ENCODE measurements at places on chromosomes 7 and 10.

DNA sequence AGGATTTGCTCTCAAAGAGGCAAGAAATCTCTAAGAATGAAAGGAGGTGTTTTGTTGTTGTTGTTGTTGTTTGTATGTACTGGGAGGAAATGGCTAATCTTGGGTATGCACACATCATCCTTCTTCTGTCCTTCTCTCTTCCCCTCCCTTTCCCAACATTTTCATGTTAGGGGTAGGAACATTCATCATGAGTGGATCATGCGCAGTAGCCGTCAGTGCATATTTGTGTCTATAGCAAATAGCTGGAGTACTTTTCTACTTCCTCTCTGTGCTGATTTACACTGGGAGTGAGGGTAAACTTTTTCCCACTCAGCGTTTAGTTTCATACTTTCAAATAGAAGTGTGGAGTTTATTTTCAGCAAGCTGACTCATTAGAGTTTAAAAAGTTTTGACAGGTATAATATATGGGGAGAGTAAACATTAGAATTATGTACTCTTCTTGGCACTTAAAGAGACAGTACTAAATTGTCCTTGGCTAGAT lies 80.5 kb upstream of the PRKG1 start:
- DNase-seq: peak; percentile 86

- peak; percentile 7 for DNase-seq
Observed at GRCh38 chr7:142745091-142745635, 4.1 kb upstream of the PRSS1 start.

DNA sequence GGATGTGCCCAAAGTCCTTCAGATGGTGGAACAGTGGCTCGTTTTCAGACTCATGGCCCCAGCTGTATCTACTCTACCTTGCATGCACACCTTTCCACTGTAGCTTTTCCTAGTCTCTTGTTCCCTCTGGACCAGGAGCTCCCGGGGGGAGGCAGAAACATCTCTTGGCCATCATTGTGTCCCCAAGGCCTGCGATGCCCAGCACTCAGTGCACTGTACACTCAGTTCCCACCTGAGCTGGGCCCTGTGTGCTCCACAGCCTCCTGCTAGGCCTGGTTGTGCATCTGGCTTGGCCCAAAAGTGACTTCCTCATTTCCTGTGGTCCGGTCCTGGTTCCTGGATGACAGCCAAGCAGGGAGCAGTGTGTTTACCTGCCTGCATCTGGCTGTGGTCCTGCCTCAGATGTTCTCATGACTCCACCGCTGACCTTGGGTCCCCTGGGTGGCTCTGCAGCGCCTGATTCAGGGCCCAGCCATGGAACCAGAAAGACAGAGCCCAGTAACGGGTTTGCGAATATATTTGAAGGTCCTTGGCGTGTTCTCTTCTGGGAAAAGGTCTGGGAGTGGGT lies 9.9 kb upstream of the DOCK1 start:
- DNase-seq: no peak

DNA sequence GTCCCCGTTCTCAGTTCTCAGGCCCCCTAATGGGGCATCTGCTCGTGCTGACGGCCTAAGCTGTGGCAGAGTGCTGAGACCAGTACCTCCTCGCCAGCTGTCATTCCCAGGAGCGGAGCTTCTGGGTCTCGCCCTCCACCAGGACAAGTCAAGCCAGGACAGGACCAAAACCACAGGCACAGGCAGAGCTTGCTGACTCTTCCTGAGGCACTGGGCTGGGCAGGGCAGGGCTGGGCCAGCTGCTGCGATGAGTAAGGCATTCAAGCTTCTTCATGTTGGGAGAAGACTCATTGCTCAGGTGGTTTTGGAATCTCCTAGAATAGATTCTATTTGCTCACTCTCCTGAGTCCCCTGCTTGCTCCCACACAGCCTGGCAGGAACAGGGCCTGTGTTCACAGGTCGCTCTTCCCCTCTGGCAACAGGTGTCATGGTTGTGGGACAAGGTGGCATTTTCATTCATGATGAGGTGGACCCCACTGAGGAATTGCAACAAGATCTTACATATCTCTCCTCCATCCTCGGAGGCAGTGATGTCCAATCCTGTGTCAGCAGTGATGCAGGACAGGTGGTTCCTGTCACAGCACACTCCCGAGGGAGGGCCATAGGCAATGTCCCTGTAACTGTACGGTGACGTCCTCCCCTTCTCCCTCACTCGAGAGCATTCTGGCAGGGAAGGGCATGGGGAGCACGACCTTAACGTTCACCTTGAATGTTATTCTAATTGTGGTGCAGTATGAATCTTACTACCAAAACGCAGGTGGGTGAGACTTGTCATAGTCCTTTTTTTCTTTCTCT lies 17.0 kb upstream of the SH3PXD2A start:
- DNase-seq: peak; percentile 25

- no peak for DNase-seq
Observed at GRCh38 chr7:24466168-24466768, 107.0 kb upstream of the PALS2 start.

DNA sequence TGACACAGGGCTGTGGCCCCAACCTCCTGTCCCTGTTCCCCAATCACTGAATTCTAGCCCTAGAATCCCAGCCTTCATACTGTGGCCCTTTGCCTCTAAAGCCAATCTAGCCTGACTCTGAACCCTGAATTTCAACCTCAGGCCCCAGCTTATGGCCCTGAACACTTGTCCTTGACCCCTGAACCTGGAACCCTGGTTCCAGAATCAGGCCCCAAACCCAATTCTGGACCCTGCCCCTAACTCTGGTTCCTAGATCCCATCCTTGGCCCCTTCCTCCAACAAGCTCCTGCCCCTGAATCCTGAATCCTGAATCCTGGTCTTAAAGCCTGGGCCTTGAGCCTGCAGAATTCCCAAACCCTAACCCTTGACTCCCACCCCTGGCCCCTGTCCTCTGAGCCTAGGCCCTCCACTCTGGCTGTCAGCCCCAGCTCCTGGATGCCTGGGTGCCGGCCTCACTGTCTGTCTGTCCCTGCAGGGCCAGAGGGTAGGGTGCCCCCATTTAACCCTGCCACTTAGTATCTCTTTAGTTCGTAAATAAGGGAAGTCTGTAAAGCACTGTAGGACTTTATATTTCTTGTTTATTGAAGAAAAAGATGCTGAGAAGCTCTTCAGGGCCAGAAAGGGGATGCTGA lies 1.3 kb downstream of the INPP5A start:
- no peak for DNase-seq

GRCh38 chr7:5494320-5494682 lies 70.7 kb upstream of the TNRC18 start:
- DNase-seq: no peak

DNA sequence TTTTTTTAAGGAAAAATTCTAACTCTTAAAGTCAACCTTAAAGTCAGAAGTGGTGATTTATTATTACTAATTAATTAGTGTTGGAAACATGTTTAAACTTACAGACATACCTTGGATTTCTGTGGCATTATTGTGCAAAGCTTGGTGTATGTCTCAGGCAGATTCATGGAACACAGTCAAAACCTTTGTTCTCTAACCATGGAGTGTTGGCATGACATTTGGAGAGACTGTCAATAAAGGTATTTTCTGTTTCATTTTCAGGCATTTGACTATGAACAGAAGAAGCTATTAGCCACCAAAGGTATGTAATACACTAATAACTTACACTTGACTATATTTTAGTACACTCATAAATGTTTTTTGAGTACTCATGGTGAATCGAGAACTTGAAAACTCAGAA lies 293.7 kb downstream of the BICC1 start:
- DNase-seq: peak; percentile 49

DNA sequence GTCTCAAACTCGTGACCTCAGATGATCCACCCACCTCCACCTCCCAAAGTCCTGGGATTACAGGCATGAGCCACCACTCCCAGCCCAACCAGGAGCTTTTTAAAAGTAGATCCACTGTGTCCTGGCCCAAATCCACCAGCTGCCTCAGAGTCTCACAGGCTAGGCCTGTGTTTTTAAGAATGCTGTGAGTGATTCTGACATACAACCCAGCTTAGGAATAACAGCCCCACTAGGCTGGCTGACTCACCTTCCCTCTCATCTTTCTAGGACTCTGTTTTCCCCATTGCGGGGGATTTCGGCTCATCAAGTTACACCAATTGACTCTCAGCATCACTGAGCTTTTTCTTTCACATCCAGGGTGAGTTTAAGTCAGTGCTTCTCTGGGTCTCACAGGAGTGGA lies 207.6 kb downstream of the SKIDA1 start:
- DNase-seq: peak; percentile 84

GRCh38 chr10:28471652-28472050 lies 61.3 kb upstream of the WAC start:
- no peak for DNase-seq

GRCh38 chr10:110774069-110775019 lies 97.4 kb upstream of the PDCD4 start:
- DNase-seq: peak; percentile 65

DNA sequence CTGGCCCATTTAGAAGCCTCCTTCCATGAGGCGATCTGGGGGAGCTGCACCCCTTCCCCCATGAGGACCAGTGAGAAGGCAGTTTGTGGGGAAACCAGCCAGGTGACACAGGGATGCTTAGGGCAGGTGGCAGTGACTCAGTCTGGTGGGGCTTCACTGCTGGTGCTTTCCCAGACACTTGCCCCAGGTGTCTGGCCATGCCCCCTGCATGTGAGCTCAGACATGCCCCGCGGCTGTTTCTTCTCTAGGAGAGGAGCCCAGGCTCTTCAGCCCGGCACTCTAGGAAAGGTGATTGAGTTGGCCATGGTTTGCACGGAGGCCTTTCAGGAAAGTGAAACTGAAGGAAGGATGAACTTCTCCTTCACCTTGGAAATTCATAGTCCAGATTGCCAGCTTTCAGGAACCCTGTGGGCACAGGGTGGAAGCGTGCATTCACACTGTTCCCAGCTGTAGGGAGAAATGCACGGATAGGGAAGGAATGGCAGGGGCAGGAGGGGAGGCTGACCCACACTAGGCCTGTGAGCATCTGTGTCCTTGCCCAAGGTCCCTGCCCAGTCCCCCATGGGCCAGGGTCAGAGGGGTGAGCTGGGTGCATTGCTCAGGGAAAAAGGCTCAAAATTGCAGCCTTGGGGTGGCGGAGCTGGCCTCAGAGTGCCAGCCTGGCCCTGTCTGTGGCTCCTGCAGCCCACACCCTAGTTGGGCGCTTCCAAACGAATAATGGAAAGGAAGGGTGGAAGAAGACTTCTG lies 359.1 kb downstream of the GLRX3 start:
- no peak for DNase-seq

DNA sequence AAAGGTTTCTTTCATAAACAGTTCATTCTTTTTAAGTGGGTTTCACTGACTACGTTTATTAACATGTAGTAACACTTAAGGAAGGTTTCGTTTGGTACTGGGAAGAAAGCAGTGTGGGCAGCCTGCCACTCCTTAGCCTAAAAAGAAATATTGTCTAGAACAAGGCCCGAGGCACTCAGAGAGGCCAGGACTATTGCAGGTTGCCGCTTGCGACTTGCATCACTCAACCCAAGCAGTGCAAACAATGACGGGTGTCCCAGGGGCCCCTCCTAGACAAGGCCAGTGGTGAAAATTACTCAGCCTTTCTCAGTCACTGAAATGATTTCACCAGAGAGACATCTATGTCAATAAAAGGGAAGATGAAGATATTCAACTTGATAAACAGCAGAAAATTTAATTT lies 243.9 kb downstream of the SNX13 start:
- peak; percentile 97 for DNase-seq

DNA sequence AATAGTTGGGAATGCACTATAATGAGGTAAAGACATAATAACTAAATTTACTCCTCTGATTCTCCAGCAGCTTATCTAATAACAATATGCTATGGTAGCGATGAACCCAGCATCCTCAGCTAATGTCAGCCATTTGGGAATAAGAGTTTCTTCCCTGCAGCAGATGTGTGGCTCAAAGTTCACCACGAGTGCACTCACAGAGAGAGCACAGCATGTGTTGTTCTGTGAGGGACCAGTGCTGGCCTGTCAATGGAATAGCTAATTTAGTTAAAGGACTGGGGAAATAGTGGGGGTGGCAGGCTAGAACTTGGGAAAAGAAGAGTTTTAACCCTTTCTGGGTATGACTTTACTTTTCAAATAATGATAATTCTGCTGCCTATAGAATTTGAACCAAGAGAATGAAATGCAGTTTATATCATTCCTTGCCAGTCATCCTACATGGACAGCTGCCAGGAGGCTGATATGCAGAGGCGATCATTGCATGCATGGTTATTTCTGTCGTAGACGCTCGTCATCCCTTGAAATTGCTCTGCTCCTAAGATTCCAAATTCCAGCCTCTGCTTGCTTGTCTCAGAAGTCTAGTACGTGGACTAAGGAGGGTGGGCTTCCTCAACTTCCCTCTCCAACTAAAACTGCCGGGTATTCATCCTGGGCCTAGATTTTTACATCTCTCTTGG lies 355.6 kb downstream of the RNLS start:
- peak; percentile 85 for DNase-seq

GRCh38 chr10:54063514-54063913 lies 737.5 kb downstream of the PCDH15 start:
- no peak for DNase-seq

DNA sequence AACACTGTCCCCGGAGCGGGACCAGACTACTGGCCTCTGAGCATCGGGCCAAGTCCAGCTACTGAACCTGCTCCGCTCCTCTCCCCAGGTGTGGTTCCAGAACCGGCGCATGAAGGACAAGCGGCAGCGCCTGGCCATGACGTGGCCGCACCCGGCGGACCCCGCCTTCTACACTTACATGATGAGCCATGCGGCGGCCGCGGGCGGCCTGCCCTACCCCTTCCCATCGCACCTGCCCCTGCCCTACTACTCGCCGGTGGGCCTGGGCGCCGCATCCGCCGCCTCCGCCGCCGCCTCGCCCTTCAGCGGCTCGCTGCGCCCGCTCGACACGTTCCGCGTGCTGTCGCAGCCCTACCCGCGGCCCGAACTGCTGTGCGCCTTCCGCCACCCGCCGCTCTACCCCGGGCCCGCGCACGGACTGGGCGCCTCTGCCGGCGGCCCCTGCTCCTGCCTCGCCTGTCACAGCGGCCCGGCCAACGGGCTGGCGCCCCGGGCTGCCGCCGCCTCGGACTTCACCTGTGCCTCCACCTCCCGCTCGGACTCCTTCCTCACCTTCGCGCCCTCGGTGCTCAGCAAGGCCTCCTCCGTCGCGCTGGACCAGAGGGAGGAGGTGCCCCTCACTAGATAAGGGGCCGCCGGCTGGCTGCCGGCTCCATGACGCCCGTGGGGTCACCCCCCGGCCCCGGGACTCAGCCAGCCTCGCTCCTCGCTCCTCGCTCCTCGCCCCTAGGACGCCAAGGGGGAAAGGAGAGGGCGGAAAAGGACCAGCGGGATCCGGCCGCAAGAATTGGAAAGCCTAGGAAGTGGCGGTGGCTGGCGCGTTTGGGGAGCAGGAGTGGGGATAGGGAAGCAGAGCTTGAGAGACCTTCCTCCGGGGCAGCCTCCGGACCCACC lies 3.4 kb downstream of the EVX1 start:
- no peak for DNase-seq

- no peak for DNase-seq
Observed at GRCh38 chr7:86149024-86149665, 494.6 kb upstream of the GRM3 start.

GRCh38 chr7:54764861-54765260 lies 5.8 kb upstream of the SEC61G start:
- no peak for DNase-seq

- DNase-seq: no peak
Observed at GRCh38 chr7:74404741-74405140, 49.0 kb upstream of the GTF2IRD1 start.

All from fibroblast of upper back skin (primary cell).